ENCODE measurements at places on chromosomes 6 and 20.

DNA sequence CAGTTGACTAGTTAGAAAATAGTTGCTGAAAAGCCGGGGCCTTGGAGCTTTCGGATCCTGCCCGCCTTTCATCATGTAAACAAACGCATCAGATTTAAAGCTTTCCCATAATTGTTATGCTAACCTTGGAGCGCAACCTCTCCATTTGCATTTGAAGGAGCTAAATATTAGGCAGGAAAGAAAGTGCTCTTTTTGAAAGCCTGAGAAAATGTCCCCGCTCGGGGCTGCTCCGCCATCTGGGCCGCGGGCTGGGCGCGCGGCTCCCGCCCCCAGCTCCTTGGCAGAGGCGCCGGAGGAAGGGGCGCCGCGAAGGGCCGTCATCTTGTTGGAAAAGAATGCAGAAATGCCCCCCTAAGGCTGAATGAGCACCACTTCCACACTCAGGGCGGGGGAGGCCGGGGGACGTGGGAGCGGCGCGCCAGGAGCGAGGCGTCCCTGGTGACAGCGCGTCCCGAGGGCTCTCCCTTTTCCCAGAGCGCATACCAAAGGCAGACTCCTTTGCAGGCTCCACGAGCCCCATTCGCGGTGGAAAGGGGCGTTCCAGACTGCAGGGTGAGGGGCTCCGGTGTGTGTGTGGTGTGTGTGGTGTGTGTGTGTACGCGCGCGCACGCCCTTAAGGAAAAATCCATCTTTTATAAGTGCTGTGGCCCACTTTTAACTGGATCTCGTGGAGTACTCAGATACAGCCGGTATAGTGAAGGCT, 145.6 kb upstream of the ID4 start:
- DNase-seq = no peak

- no peak for DNase-seq
Measured at GRCh38 chr6:16412982-16413381, 174.6 kb downstream of the GMPR start.

DNA sequence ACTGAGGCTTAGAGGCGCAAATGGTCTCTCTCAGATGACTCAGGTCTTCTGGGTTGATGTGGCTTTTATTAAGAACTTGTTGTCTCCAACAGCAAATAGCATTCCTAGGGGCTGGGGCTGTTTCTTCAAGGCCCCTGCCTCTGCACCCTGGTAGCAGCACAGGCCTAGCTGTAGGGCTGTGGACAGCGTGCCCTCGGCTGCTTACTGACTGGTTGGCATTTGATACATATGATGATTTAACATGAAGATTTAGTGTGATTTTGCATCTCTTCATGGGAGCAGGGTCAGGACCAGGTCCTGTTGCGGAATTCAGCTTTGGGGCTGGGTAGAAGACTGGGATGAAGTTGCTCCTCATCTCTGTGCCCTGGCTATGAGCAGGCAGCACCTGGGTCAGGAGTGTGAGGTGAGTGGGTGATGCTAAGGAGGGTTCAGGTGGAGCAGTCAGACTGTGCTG, 24.3 kb upstream of the IER3 start:
- no peak for DNase-seq

- DNase-seq = no peak
Measured at GRCh38 chr20:454951-455350, 7.4 kb downstream of the TBC1D20 start.

- DNase-seq = no peak
Measured at GRCh38 chr6:16166871-16167608, 38.2 kb downstream of the MYLIP start.

- DNase-seq = no peak
Measured at GRCh38 chr6:81896525-81897503, 144.3 kb upstream of the TENT5A start.

DNA sequence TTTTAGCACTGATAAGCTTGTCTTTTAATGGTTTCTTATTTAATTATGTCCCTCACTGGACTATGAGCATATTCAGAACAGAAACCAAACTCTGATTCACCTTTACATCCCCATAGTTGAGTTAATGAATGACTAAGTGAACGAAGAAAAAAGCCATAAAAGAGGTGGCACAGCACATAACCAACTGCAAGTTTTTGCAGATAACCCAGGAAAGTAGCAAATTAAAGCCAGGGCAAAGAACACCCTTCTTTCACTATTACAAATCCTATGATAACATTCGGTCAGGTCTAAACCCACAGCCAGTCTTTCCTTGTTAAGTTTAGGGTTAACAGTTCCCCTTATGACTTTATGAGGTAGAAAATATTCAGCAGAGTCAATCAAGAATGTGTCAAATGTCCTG, 102.7 kb downstream of the RIN2 start:
- no peak for DNase-seq

- no peak for DNase-seq
Measured at GRCh38 chr6:72522735-72523141, 99.1 kb upstream of the KCNQ5 start.

- DNase-seq = no peak
Measured at GRCh38 chr20:62179162-62179504, 3.7 kb upstream of the MTG2 start.

DNA sequence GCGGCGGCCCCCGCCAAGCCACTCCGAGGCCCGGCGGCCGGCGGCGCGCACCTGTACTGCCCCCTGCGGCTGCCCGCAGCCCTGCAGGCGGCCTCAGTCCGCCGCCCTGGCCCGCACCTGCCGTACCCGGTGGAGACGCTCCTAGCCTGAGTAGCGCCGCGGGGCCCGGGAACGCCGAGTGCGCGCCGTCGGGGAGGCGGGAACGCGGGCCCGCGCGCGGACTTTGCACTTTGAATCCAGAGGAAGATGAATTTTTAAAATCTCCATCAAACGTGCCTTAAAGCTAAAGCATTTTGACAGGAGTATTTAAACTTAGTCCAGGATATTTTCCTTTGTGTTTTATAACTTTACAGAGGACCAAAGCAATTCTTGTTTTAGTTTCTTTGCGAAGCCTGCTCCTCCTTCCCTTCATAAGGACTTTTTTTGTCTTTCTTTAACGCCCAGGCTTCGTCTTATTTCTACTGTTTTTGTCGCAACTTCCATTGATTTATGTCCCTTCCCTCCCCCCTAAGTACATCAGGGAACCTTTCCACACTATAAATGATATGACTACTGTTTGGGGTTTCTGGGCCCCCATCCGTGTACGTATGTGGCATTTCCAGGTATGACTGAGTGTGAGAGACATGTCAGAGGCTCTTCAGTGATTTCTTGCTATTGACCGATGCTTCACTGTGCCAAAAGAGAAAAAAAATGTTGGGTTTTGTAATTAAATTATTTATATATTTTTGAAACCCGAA, 2.0 kb downstream of the FOXQ1 start:
- no peak for DNase-seq

GRCh38 chr20:49445176-49445575, 37.3 kb downstream of the KCNB1 start:
- DNase-seq = no peak

GRCh38 chr6:25122001-25122400, 157.2 kb upstream of the CARMIL1 start:
- DNase-seq = no peak

- DNase-seq = no peak
Measured at GRCh38 chr6:91572878-91573277, 986.0 kb upstream of the MAP3K7 start.

GRCh38 chr6:28969129-28969528, 36.0 kb downstream of the ZNF311 start:
- DNase-seq = no peak

DNA sequence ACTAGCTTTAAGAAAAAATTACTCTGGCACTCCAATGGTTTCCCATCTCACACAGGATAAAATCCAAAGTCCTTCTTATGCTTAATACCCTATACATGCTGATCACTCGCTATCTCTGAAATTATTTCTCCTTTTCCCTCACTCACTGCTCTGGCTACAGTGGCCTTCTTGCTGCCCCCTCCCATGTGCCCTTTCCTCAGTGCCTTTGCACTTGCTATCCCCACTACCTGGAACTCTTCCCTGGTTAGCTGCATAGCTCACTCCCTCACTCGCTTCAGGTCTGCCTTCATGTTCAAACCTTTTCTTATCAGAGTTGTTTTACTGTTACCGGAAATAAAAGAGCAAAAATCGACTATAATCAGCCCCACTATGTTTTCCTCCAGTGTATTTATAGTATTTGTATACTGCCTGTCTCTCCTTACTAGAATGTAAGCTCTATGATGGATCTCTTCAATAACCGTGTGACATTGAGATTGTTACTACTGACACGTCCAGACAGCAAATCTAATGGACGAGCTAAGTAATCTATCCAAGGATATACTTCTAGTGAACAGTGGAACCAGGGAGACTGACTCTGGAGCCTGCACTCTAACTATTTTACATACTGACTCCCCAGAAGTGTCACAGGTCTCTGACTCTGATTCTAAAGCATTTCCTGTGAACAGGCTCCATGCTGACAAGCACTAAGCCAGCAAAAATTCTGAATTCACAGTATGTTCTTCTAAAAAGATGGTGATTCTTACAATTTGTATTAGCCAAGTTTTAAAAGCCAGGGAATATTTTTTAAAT, 25.1 kb downstream of the FKBP5 start:
- DNase-seq = peak; percentile 19

DNA sequence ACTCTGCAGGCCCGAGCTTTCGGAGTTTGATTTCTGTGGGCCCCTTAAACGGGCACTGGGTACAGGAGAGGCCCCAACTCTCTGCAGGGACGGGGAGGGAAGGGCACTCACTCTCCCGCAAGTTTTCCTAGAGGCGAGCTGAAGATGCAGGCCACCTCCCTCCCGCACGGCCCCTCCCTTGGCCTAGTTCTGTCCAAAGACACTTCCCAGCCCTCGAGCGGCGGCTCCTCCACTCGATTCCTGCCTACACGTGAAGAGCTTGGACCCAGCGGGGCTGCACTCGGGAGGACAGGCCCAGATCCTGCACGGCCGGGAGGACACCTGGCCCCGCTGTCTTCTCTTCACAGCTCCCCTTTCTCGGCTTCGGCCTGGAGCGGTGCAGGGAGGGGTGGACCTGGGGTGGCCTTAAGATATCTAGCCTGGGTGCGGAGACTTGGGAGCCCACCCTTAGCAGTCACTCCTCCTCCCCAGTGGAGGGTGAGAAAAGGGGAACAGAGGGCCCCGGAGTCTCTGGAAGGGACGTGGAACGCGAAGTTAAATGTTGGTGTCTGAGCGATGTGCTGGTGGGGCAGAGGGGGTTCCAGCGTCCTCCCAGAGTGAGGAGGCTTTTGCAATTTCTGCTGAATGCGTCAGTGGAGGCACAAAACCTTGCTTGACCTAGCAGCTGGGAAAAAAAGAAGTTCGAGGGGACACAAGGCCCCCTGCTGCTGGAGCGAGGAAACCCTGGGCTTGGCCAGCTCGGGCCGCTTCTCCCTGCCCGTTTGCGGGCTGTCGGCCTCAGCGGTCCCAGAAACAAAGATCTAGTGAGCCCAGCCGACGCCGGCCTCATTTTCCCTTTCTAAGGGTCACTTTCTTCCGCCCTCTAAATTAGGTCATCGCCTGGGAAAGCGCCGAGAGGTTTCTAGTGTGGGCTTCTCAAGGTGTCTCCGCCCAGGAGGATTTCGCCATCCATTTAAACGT, 4.9 kb downstream of the OLIG3 start:
- DNase-seq = no peak

- no peak for DNase-seq
Measured at GRCh38 chr6:44534291-44534690, 146.8 kb downstream of the CDC5L start.

DNA sequence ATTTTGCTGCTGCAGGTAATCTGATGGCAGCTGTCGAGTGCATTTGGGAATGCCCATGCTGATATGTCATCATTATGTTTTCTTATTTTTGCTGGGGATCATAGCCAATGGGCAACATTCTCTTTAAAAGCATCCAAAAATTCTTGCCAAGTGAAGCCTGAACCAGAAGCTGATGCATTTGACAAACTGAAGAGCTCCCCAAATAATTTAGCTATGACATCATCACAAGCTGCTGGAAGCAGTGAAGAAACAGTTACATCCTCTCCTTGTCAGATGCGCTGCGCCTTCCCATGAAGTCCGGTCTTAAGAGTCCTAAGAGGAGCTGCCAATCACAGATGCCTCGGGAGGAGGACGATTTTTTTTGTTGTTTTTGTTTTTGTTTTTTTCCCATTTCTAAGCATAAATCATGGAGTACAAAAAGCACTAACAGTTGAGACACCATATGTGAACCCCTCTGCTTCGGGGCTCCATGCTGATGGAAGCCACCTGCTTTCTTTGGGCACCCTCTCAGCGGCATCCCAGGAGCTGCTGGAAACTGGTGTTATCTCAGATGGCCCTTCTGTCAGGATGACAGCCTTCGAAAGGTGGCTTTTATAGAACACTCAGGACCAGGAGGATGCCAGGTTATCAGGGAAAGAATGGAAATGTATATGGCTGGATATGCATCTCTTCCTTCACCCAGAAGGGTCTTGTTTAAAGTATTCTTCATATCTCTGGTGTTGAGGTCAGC, 56.1 kb upstream of the FOXQ1 start:
- DNase-seq = no peak

GRCh38 chr6:1885576-1886011, 275.9 kb downstream of the FOXC1 start:
- DNase-seq = no peak

DNA sequence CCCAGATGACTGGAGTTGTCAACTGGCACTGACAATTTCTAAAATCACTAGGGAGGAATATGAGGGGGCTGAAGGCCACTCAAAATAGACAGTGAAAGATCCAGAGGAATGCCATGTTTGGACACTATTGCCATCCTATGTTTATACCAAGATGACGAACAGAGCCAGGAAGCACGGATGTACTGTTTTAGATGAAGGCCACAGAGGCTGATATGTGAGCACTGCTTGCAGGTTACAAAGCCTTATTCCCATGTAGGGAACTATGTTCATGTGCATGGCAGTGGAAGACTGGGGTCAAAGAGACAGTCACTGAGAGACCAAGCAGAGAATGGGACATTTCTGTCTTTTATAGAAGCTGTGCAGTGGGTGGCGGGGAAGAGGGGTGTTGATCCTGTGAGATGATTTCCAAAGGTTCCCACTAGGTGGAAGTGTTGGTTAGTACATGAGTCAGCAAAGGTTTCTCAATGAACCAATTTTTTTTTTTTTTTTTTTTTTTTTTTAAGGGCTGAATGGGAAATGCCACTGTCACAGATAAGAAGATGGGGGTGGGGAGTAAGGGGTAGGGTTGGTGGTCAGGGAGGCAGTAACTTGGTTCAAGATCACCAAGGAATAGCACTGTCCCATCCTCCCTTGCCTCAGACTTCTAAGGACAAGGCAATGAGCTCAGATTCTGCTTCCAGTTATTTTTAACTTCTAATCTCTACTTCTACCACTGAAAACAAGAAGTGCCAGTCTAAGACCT, 46.7 kb upstream of the MOCS1 start:
- DNase-seq = no peak
